ENCODE measurements at places on chromosomes 3 and 15. TPM values are rescaled to one million over a fixed set of nuclear protein-coding genes. Genes with fewer than 3 reads are reported as not detected.

Gene ISLR
- total RNA-seq = 87.3 TPM

Gene ATP8B4
- total RNA-seq = 0.30 TPM

Gene CD80
- not detected for total RNA-seq

Gene TMEM212
- total RNA-seq = not detected

Gene SKOR1
- under 0.01 TPM for total RNA-seq

Gene AHSG
- total RNA-seq = not detected

Gene ADAMTS7
- 8.9 TPM for total RNA-seq

Gene GOLGA6A
- not detected for total RNA-seq

Gene STAC
- total RNA-seq = 17.5 TPM

Gene TNFAIP8L3
- 16.5 TPM for total RNA-seq

Gene CASR
- total RNA-seq = not detected

Gene TMEM45A
- 56.3 TPM for total RNA-seq

Gene CACNA1D
- 0.47 TPM for total RNA-seq

Gene RTP1
- total RNA-seq = under 0.01 TPM

Gene ACAA1
- total RNA-seq = 69.0 TPM
